Naive B cell (primary cell): ENCODE measurements at places on chromosomes 7 and 10. TPM values are rescaled to one million over a fixed set of nuclear protein-coding genes. Genes with fewer than 3 reads are reported as not detected.
A peak's percentile ranks its signal among the peaks of the same experiment; 100 is the strongest.

The RARRES2 gene
- not detected for polyA plus RNA-seq

The PAXIP1 gene
- 1.9 TPM for polyA plus RNA-seq

The LAMB1 gene
- not detected for polyA plus RNA-seq

The ASB4 gene
- not detected for polyA plus RNA-seq

The LRRC17 gene
- not detected for polyA plus RNA-seq

The WDFY4 gene
- 79.0 TPM for polyA plus RNA-seq

The AFAP1L2 gene
- 1.9 TPM for polyA plus RNA-seq

The NODAL gene
- not detected for polyA plus RNA-seq

The WNT8B gene
- polyA plus RNA-seq, result not detected

DNA sequence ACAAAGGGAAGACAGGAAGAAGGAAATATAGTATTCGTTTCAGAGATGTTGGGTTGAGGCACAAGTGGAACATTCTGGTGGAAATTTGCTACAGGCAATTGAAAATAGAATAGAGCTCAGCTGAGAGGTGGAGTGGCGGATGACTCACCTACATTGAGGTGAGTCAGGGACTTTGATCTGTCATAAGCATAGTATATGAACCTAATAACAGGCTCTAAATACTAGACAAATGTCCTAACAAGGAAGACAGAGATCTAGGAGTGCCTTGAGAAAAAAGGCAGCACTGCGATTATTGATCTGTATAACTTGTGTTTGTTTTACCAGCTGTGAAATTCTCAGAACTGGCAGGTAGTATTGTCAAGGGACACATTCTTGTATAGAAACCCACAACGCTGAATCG lies 907 bp upstream of the IFRD1 start:
- no peak for DNase-seq

- DNase-seq, result no peak
Measured at GRCh38 chr7:55524558-55525310, 47.6 kb downstream of the VOPP1 start.

GRCh38 chr7:45089341-45089891 lies 647 bp upstream of the NACAD start:
- peak; percentile 31 for DNase-seq

- DNase-seq, result no peak
Measured at GRCh38 chr10:124672181-124672638, 72.0 kb downstream of the FAM53B start.

DNA sequence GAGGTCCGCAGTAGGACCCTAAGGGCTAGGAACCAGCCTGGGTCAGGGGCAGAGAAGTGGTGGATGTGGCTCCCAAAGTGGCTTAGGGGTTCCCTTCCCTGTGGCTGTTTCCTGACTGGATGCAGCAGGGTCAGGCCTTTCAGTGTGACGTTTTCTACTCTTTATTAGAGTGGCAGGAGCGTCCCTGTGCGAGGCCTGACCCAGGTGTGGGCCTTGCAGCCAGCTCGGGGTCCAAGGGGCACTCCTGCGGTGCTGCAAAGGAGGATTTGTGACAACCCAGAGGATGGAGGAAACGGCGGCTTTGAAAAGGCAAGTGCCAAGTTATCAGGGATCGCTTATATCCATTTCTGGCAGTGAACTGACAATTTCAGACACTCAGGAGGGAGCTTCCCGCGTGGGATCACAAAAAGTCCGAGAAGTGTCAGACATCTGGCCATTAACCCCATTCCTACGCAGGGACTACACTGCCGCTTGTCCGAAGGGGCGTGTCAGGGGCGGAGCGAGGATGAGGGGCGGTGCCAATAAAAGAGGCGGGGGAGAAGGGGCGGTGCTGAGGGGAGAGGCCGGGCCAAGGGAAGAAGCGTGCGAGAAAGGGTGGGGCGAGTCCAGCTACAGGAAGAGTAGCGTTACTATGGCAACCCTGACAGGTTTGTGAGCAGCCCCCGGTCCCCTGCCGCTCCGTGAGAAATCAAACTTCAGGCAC lies 98.8 kb upstream of the ZNF722 start:
- DNase-seq, result peak; percentile 89

GRCh38 chr10:31353574-31353973 lies 34.6 kb downstream of the ZEB1 start:
- no peak for DNase-seq

DNA sequence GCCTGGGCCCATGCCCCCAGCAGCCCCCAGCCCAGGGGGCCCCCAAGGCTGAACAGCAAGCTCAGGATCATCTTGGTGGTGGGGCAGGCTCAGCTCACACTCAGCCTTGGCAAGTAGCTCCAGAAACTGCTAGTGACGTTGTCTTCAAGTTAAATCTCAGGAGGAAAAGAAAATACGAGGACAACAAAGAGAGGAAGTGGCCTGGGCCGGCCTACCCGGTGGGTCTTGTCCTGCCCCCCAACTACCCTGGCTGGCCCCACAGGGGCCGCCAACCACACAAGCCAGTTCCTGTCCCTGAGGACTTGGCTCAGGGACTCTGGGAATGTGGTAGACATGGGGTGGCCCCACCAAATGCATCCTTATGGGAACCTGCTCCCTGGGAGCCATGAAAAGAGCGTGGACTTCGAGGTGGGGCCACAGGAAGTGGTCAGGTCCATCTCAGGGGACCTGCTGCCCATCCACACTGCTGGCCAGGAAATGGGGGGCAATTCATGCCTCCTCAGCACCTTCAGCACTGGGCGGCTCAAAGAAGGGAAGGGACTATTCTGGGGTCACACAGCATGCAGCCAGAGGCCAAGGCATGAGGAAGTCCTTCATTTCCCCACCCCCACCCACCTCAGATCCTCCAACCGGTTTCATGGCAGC lies at the start of gene MMRN2:
MMRN2 (minus strand) TSS at position 145 of the 645 bp plus-strand sequence; CDS start at position 71, 74 bp downstream.
- DNase-seq, result no peak

- DNase-seq, result no peak
Measured at GRCh38 chr7:68691261-68692216, 906.7 kb upstream of the AUTS2 start.

DNA sequence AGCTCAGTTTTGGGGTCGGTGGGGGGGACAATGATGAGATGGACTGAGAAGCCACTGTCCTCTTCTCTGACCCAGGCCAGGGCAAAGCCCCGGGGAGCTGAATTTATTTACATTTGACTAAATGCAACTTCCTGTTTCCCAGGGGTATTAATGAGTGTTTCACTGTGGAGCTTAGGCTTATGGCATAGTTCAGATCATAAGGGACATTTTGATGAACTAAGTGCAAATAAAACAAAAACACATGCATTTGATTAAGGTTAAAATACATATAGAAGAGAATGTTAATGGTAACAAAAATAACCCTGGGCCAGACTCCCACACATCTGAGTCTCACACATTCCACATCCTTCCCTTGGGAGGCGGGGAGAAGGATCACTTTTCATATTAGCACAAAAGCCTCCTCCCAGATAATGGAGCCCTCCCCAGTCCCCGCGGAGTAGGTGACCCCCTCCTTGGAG lies 320.6 kb downstream of the FRMD4A start:
- no peak for DNase-seq

DNA sequence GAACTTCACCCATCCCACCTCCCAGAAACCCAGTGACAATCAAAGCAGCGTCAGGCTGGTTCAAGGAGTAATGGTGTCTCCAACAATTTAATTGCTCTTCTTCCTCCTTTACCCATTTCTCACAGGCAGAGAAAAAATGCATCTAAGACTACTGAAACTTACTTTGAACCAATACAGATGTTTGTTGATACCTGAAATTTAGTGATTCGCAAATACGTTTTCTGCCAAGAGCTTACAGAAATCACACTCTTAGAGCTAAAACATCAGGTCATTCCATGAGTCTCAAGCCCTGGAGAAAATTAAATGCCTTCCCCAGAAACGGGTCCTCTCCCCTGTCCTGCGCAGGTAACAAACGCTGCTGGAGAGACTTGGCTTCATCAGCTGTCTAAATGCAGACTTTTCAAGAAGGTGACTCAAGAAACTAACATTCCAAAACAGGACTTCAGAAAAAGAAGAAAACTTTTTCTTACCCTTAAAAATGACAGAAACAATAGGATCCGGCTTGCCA lies 443 bp downstream of the MYOF start:
- DNase-seq, result no peak

DNA sequence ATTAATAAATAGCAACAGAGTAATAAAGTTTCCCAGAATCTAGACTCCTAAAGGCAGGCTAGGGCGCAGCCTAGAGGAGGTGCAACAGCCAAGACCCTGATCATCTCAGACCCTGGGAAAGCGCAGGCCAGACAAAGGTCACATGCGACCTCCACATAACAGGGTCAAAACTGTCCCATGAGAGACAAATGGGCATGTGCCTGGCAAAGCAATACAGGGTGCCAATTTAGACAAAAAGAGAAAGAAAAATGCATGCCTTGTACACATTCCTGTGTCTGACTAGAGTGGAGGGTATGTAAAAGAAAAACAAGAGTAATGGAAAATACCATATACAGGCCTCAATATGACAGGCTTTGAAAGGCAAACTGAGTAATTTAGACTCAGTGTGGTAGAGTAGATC lies 22.2 kb downstream of the MPP7 start:
- no peak for DNase-seq

DNA sequence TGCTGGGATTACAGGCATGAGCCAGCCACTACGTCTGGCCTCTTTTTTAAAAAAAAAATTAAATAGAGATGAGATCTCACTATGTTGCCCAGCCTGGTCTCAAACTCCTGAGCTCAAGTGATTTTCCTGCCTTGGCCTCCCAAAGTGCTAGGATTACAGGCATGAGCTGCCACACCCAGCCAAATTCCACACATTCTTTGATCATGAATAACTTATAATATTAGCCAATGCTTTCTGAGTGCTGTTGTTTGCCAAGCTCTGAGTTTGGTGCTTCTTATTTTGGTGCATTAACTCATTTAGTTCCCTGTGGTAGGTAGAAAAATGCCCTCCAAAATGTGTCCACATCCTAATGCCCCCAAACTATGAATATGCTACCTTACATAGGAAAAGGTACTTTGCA lies 47.2 kb upstream of the MKI67 start:
- no peak for DNase-seq

GRCh38 chr7:37781156-37781555 lies 67.2 kb upstream of the NME8 start:
- no peak for DNase-seq

- no peak for DNase-seq
Measured at GRCh38 chr7:77413861-77414424, 2.2 kb downstream of the GSAP start.

DNA sequence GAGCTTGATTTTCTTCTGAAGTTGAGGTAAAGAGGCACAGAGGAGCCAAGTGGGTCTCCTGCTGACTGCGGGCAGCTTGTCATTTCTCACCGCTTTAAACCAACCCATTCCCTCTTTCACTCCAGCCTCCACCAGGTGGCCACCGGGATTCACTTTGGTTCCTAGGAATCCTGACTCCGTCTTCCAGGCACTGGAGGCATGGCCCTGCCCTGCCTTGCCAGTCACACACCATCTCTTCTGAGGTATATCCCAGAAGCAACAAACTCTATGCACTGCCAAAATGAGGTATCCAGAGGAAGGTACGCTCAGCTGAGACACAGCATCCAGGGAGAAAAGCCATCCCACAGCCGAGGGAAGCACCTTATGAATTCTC lies 280.8 kb downstream of the TNS3 start:
- no peak for DNase-seq

DNA sequence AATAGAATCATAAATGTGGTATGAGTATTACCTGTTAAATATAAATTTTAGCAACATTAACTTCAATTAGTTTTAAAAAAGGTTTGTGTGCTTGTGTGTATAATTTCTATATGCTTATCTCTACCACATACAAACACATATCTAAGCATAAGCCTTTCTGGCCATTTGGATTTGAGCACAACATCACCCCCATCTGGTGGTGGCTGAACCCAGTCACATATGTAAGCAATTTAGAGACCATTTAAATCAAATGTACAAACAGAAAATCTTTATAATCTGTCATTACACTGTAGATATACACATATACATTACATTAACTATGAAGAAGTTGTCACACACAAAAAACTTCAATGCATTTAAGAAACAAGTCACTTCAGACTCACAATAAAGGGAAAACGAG lies 31.7 kb downstream of the GPR22 start:
- DNase-seq, result no peak

- no peak for DNase-seq
Measured at GRCh38 chr10:132721725-132722124, 64.2 kb downstream of the NKX6-2 start.

DNA sequence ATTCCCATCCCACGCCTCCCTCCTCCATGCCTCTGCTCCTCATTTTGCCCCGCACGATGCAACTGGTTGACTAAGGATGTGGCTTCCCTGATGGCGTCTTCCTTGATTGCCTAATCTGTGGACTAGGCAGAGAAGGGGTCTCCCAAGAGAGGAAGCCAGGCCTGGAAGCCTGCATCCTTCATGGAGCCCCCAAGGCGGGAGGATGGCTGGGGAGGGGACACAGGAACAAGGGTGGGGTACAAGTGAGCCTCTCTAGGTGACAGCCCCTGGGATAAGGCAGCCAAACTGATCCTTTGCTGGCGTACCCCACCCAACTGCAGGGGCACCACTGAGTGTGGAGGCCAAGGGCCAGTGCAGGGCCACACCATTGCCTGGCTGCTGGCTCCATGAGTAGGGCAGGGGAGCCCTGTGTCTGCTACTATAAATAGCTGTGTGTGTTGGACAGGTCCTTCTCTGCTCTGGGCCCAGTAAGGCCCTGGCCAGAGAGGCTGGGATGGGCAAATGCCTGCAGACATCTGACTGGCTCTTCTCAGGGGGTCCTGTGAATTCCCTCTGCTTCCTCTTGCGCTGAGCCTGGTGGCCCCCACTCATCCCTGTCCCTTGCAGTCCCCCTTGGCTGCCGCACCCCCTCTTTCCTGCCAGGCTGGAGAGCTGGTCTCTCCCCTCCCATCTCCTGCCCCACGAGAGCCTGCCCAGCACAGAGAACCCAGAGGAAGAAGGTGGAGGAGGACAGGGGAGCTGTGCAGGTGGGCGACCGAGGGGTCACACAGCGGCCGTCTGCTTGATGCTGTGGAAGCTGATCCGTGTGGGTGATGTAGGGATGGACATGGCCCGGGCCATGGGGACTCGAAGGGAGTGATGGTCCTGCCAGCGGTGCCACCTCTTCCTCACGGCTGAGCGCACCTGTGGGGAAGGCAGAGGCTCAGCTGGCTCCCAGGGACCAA lies 29.3 kb downstream of the CRHR2 start:
- DNase-seq, result no peak

DNA sequence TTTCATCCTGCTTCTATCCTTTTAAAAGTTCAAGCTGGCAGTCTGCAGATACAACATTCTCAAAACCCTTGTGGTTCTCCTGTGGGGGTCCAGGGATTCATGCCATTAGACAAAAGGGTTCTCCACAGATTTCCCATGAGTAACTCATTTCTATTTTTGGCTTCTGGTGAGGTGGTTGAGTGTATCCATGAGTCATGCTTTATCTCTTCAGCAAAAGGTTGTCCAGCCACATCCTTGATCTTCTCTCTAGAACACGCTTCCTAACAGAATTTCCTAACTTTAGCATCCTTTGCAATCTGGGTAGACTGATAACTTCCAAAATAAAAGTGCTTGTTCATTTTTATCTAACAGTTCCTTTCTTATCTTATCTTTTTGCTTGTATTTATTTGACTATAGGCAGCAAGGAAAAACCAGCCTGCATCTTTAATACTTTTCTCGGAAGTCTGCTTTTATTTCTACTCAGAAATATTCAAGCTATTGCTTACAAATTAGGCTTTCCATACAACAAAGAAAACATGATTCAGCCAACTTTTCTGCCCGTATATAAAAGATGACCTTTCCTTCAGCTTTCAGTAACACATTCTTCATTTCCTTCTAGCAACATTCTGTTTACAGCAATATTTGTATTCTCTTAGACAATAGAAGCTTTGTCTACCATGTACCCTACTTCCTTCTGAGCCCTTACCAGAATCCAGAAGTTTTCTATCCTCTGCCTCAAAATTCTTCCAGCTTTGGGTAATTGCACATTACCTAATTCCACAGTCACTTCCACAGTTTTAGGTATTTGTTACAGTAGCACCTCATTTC lies 79.3 kb upstream of the IL6 start:
- DNase-seq, result no peak
